Activated T-helper 2 cell treated with anti-CD3 and anti-CD28 coated beads, Interferon-gamma antibody, Interleukin-2, Interleukin-4, amounts not matched to agents 10 μg/mL and 5 μg/mL and 100 μg/mL, durations not matched to agents 14 hours and 24 hours and 36 hours (primary cell): ENCODE measurements at places on chromosomes 7 and 10. TPM values are rescaled to one million over a fixed set of nuclear protein-coding genes. Genes with fewer than 3 reads are reported as not detected.

Gene CACNB2
- 1.1 and 1.6 TPM in 2 replicates for total RNA-seq

Gene LIPF
- not detected in 2 replicates for total RNA-seq

Gene ZNF92
- total RNA-seq: 15.2 and 17.0 TPM in 2 replicates

Gene TRIL
- total RNA-seq: not detected in 2 replicates

Gene SLC4A2
- total RNA-seq: 106 and 109 TPM in 2 replicates

Gene BMPER
- total RNA-seq: not detected in 2 replicates

Gene ZCWPW1
- total RNA-seq: 1.1 and 3.5 TPM in 2 replicates

Gene DPP6
- not detected in 2 replicates for total RNA-seq

Gene CALY
- not detected in 2 replicates for total RNA-seq

DNA sequence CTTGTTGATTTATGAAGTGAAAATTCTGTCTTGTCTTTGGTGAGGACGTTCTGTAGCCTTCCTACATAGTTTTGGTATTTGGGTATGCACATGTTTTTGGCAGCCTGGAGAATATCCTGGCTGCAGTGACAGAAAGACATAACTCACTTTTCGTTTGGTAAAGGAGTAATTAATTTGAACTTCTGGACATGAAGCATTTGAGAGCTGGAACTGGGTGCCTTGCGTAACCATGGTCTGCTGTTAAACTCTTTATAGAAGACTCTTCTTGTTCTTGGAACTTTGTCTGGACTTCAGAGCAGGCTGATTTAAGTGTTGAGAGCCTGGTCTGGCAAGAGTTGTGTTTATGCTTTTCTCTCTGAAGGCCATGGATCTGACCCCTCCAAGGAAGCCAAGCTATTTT, 231.3 kb downstream of the LRMDA start:
- H3K36me3 ChIP-seq: no peaks in the 10 kb centered on the region
- no peaks in the 10 kb centered on the region for H3K27me3 ChIP-seq

GRCh38 chr7:149819141-149819960, 18.8 kb upstream of the ZNF862 start:
- no peaks in the 10 kb centered on the region for H3K4me1 ChIP-seq
- no peak overlapping the region for H3K27ac ChIP-seq
- no peaks in the 10 kb centered on the region for H3K27me3 ChIP-seq
- no peak for DNase-seq

GRCh38 chr7:751826-752225, 24.7 kb upstream of the PRKAR1B start:
- no peaks in the 10 kb centered on the region for H3K4me1 ChIP-seq
- no peak overlapping the region for H3K27ac ChIP-seq
- H3K4me3 ChIP-seq: no peak overlapping the region

GRCh38 chr7:47049234-47049774, 532.6 kb downstream of the TNS3 start:
- no peaks in the 10 kb centered on the region for H3K36me3 ChIP-seq
- no peak overlapping the region for H3K27ac ChIP-seq
- no peak for DNase-seq
- H3K27me3 ChIP-seq: peaks cover 3% of the 10 kb centered on the region
- H3K4me1 ChIP-seq: no peaks in the 10 kb centered on the region

DNA sequence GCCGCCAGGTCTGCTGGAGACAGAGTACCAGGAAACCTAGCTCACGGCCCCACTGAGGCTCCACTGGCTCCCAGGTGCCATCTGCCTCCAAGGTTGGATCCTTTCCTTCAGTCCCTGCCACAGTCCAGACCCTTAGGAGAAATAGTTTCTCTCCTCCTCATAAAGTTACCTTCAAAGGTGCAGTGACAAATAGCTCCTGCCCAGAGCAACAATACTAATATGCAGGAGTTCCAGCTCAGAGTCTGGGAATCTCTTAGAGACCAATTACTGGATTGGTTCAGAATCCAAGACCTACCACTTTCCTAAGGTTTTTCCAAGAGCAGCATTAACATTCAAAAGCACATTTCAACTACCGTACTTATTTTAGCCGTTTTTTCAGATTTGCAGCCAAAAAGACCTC, 41.0 kb upstream of the ADAM12 start:
- no peak overlapping the region for H3K4me3 ChIP-seq
- no peaks in the 10 kb centered on the region for H3K4me1 ChIP-seq
- DNase-seq: no peak

GRCh38 chr10:108070789-108071188, 906.3 kb upstream of the SORCS1 start:
- H3K4me3 ChIP-seq: no peak overlapping the region
- H3K4me1 ChIP-seq: no peaks in the 10 kb centered on the region
- H3K27me3 ChIP-seq: no peaks in the 10 kb centered on the region
- no peak overlapping the region for H3K27ac ChIP-seq

GRCh38 chr10:113320211-113320610, 232.6 kb upstream of the HABP2 start:
- H3K4me3 ChIP-seq: no peak overlapping the region
- no peaks in the 10 kb centered on the region for H3K4me1 ChIP-seq
- no peak overlapping the region for H3K27ac ChIP-seq
- no peaks in the 10 kb centered on the region for H3K36me3 ChIP-seq
- H3K27me3 ChIP-seq: no peaks in the 10 kb centered on the region

- no peak overlapping the region for H3K4me3 ChIP-seq
- no peak for DNase-seq
- H3K36me3 ChIP-seq: no peaks in the 10 kb centered on the region
- no peaks in the 10 kb centered on the region for H3K4me1 ChIP-seq
- H3K27ac ChIP-seq: no peak overlapping the region
- H3K27me3 ChIP-seq: peaks cover 5% of the 10 kb centered on the region
Observed at GRCh38 chr7:123811056-123811455, 33.9 kb upstream of the HYAL4 start.

DNA sequence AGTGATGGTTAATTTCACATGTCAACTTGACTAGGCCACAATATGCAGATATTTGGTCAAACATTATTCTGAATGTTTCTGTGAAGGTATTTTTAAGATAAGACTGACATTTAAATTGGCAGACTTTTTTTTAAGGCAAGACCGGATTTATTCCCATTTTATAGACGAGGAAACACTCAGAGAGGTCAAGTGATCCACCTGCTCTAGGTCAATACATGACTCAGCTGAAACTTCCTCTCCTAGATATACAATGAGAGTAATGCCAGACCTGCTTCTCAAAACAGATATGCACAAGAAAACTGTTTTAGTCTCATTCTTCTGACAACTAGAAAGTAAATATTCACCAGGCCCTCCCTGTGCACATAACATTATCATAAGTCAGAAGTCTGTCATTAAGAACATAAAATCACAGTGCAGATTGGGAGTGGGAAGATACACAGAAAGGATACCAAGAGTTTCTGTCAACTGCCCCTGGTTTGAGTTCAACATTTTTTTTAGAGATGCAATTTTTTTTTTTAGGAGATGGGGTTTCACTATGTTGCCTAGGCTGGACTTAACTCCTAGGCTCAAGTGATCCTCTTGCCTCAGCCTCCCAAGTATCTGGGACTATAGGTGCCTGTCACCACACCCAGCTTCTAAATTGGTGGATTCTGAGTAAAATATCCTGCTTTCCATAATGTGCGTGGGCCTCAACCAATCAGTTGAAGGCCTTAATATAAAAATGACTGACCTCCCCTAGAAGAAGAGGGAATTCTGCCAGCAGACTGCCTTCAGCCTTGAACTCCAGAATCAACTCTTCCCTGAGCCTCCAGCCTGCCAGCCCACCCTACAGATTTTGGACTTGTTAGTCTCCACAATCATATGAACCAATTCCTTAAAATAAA, 121.4 kb downstream of the ZFAND4 start:
- no peaks in the 10 kb centered on the region for H3K36me3 ChIP-seq
- H3K27ac ChIP-seq: no peak overlapping the region
- H3K4me1 ChIP-seq: peaks cover 2% of the 10 kb centered on the region
- H3K27me3 ChIP-seq: no peaks in the 10 kb centered on the region

- no peaks in the 10 kb centered on the region for H3K4me1 ChIP-seq
- no peak overlapping the region for H3K4me3 ChIP-seq
- H3K27me3 ChIP-seq: no peaks in the 10 kb centered on the region
- H3K36me3 ChIP-seq: no peaks in the 10 kb centered on the region
Observed at GRCh38 chr7:109282726-109283125, 713.1 kb downstream of the DNAJB9 start.

DNA sequence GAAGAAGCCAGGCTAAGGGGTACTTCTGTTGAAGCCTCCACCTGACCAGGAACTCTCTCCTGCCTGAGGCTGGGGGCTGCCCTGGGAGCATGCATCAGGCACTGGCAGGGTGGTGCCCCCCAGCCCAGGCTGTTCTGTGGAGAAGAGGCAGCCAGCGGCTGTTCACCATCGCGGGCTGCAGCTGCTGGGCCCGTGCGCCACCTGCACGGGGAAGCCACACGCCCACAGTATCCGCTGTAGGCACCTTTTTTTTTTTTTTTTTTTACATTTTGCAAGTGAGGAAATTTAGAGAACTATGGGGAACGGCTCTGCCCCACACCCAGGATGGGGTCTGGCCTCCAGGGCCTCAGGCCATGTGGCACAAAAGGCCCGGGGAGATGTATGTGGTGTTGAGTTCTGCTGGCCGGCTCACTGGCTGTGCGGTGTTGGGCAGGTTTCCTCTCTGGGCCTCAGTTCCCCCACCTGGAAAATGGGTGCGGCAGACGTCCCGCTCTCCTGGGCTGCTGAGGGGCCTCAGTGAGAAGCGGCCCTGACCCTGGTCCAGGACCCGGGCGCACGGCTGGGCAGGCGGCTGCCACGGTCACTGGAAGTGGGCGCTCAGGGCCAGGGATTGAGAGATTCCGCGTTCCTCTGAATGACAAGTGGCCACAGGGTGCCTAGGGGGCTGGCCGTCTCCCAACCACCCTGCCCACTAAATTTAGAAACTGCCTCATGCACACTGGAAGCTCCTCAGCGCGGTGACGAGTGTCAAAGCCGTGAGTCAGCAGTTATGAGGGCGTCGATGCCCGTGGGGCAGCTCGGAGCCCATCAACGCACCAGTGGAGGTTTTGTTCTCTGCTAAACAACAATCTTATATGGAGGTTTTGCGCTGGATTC, 8.8 kb upstream of the INTS1 start:
- DNase-seq: no peak
- H3K36me3 ChIP-seq: no peaks in the 10 kb centered on the region
- H3K4me3 ChIP-seq: no peak overlapping the region

- no peak for DNase-seq
- no peak overlapping the region for H3K4me3 ChIP-seq
- no peak overlapping the region for H3K27ac ChIP-seq
- H3K27me3 ChIP-seq: no peaks in the 10 kb centered on the region
Observed at GRCh38 chr10:114279901-114280644, 41.0 kb downstream of the VWA2 start.

DNA sequence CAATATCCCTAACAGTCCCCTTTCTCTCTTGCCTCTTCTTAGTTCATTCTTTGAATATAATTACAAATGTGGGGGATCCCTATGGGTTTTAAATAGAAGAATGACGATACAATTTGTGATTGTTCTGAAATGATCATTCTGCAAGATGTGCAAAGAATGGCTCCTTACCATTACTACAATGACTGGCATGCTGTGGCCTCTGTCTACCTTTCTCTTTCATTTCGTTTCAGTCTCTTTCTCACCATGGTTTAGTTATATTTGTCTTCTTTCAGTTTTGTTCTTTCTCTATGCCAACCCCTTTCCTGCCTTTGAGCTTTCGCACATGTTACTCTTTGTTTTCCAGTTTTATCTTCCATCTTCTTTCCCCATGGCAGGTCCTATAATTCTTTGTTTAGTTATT, 176.5 kb downstream of the SUGCT start:
- DNase-seq: no peak
- no peaks in the 10 kb centered on the region for H3K4me1 ChIP-seq
- no peaks in the 10 kb centered on the region for H3K27me3 ChIP-seq
- H3K4me3 ChIP-seq: no peak overlapping the region

DNA sequence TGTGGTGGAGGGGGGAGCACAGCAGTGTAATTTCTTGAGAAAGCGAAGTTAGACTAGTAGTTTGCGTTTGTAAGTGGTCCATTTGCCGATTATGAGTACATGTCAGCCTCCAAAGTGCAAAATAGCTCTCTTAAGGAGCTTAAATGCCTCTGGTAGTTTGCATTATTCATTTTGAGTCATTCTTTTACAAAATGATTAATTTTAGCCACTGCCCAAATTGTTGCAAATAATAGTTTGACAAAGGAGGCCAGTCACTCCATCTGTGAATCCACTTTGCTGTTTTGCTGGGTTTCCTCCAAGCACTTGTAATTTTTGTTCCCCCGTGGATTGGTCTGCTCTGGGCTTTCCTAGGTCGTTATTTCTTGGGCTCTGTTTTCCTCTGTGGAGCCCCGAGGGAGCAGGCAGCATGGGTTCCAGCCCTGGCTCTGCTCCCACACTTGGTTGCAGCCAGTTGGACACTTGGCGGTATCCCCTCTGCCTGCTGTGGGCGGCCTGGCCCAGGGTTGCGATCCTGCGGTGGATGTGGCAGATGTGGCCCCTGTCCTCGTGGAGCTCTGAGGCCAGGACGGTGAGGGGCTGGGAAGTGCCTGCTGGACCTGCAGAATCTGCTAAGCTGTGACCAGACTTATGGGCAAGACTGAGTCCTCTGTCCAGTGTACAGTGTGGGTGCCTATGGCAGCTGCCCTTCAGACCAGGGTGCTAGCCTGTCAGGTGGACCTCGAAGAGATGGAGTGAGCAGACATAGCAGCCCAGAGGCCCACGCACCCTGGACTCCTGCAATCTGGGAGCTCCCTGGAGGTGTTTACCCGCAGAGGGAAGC, 129.1 kb upstream of the BTBD16 start:
- no peaks in the 10 kb centered on the region for H3K4me1 ChIP-seq
- no peaks in the 10 kb centered on the region for H3K27me3 ChIP-seq
- H3K36me3 ChIP-seq: no peaks in the 10 kb centered on the region
- no peak overlapping the region for H3K4me3 ChIP-seq
- no peak for DNase-seq

DNA sequence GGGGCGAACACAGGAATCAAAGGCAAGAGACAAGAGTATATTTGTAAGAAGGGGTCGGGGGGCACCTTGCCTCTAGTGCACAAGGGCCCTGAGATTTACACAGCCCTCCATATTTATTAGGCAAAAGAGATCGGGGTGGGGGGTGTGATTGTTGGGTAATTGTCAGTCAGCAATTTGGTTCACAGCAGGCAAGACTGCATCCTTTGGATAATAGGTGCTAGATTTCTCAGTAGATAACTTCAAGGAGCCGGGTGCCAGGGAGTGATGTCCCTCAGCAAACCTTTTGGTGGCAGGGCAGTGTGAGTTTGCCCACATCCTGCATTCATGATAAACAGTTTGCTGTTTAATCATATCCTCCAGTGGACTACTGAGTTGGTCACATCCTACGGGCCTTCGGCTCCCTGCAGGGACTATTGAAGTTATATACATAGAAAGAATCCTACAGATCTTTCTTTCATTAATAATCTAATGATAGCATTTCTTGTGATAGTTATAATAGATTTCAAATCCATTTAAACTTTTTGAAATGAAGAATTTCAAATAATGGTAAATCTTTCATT, 178.5 kb downstream of the GNAI1 start:
- no peaks in the 10 kb centered on the region for H3K36me3 ChIP-seq
- no peak overlapping the region for H3K4me3 ChIP-seq
- H3K27me3 ChIP-seq: no peaks in the 10 kb centered on the region
- H3K4me1 ChIP-seq: peaks cover 19% of the 10 kb centered on the region

GRCh38 chr7:37961251-37961650, 40.8 kb downstream of the EPDR1 start:
- H3K27ac ChIP-seq: no peak overlapping the region
- no peaks in the 10 kb centered on the region for H3K27me3 ChIP-seq
- no peak overlapping the region for H3K4me3 ChIP-seq
- DNase-seq: no peak
